H4 (cell line): ENCODE measurements at places on chromosomes 7 and 10.

DNA sequence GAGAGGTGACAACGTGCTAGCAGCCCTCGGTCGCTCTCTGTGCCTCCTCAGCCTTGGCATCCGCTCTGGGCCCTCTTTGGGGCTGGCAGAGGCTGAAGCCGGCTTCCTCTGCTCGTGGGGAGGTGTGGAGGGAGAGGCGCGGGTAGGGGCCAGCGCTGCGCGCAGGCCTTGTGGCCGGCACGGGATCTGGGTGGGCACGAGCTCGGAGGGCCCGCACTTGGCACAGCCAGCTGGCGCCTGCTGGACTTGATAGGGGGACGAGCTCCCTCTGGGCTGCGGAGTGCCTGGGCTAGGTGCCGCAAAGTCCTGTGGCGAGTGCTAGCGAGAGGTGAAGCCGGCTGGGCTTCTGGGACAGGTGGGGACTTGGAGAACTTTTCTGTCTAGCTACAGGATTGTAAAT is 170.7 kb downstream of the EXOC4 start:
- DNase-seq = no peak

- no peak for DNase-seq
Observed at GRCh38 chr7:30465046-30465810, 13.4 kb downstream of the NOD1 start.

DNA sequence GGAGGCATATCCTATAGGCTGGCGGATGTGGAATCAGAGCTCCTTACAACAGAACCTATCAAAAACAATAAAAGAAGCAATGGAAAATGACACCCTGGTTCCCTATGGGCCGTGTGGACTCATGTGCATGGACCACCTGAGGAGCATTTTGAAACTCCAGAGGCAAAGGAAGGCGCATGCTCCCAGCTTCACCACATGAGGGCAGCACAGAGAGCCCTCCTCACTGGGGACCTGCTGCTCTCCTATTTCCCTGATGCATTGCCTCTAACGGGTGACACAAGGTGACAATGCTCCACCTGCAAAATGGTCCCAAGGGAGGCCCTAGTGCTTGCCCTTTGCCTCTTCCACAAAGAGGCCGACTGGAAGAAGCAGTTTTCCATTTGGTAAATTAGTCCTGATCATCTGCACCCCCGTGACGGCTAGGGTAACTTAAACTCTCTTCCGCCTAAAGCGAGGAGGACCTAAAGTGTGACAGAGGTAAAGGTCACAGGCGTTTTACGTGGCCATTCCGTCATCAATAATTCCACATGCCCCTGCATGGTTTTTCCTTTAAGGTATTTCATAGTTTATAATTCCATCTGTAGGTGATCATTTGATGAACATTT is 67.7 kb downstream of the GPAM start:
- DNase-seq = peak; percentile 19

DNA sequence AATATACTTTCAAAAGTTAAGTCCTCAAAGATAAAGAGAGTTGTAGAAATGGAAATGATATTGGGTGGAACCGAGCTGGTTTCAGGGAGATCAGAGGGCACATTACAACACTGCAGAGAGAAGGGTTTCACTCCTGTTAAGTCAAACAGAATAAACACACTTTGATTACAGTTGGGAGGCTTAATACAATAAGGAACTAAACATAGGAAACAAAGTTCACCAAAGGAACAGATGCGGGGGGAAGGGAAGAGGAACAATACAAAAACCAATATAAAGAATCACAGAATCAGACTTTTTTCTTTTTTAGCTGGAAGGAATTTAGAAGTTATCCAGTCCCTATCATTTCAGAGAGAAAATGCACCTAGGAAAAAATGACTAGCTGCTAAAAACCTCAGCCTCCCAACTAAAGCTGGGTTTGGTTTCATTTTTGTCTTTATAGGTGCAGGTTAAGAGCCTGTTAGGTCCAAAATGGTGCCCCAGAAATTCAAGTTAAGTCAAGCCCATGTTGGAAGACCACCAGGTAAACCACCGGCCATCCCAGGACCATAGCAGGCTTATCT is 81.9 kb downstream of the DNMBP start:
- no peak for DNase-seq

- no peak for DNase-seq
Observed at GRCh38 chr10:112653851-112654250, 206.8 kb downstream of the VTI1A start.

- no peak for DNase-seq
Observed at GRCh38 chr10:34079702-34080484, 735.2 kb downstream of the PARD3 start.

DNA sequence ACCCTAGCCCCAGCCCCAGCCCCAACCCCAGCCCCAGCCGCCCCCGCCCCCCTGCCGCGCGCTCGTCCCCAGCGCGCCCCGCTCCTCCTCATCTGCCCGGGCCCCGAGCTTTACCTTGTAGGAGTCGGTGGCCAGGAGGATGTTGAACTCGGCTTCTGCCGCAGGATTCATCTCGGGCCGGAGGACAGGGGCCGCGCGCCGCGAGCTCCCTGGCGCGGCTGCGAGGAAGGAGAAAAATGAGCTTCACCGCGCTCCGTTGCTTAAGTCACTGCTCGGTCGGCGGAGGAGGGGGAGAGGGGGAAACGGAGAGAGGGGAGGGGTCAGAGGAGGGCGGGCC is at the start of gene NAMPT:
NAMPT (minus strand) TSS at position 270 of the 337 bp plus-strand sequence; CDS start at position 171, 99 bp downstream.
- DNase-seq = no peak

DNA sequence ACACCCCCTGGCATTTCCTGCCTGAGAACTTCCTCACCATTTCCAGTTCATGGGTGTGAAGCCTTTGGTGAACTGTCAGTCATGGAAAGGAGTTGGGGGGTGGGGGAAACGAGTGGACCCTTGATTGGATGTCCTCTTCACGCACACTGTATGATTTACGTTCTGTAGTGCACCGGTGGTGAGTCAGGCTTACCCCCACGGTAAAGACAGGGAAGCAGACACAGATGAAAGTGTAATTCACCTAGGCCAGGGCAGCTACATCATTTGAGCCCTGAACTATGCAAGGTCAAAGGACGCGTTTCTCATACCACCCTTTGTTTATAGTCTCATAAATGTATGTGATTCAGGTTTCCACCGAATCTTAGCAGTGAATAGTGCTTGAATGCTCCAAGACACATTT is 628.3 kb upstream of the PFKP start:
- DNase-seq = no peak

DNA sequence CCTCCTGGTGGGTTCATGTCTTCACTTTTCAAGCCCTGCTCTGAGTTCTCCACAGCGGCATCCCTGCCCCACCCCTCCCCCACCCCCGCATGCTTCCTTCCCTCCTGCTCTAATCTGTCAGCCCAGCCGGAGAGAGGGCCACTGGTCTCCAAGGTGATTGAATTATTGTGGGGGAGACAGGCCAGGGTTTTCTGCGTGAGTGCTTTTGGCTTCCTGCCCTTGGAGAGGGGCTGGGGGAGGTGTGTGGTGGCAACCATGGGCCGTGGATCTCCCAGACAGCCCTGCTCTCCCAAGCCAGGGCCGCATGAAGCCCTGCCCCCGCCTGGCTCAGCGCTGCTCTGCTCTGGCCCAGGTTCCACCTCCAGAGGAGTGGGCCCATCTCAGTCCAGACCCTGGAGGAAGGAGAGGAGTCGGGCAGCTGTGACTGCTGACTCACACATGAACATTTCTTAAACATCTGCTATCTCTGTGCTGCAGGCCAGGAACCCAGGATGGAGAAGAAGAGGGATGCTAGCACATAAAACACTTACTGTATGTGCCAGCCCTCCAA is 109.9 kb downstream of the ZMIZ1 start:
- peak; percentile 52 for DNase-seq

DNA sequence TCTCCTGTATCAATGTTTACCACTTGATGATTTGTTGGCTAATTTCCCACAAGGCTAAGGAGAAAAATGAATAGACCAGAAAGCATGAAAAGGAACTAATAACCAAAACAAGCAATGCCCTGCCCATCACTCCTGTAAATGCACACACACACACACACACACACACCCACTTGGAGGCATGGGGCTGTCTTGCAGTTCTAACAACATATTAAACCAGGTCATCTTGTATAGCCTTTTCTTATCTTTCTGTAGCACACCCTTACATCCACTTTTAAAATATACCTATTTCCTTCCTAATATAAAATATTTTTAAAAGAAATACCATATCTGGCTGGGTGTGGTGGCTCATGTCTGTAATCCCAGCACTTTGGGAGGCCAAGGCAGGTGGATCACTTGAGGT is 105.3 kb downstream of the CTTNBP2 start:
- no peak for DNase-seq

- no peak for DNase-seq
Observed at GRCh38 chr7:101207459-101207858, 6.6 kb upstream of the MOGAT3 start.

GRCh38 chr7:69825113-69825972 is 227.1 kb downstream of the AUTS2 start:
- no peak for DNase-seq

- no peak for DNase-seq
Observed at GRCh38 chr10:132306343-132306685, 1.4 kb downstream of the STK32C start.

DNA sequence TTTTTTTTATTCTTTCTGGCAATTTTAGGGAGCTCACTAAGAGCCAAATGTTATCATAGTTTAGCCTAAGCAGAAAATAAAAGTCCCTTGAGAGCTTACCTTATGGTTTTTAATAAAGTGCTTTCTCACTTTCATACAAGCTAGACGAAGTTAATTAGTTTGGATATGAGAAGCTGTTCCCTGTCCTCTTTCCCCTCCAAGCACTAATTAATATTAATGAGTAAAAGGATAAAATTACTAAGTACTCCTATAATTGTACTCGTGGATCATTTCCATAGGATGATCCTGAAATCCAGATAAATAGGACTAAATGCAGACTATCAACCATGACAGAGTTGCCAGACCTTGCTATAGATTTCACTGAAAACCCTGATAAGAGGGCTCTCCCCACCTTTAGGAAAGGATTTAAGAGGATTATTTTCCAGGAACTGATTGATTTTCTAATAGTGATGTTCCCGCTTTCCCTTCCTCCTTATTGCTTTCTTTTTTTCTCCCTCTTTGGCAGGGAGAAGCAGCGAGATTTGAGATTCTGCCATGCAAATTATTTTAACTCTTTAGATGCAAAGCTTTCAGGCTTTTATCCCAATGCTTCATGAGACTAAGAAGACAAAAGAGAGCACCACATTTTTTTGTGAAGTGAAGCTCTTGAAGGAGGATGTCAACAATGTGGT is 58.3 kb upstream of the HECW1 start:
- DNase-seq = no peak

DNA sequence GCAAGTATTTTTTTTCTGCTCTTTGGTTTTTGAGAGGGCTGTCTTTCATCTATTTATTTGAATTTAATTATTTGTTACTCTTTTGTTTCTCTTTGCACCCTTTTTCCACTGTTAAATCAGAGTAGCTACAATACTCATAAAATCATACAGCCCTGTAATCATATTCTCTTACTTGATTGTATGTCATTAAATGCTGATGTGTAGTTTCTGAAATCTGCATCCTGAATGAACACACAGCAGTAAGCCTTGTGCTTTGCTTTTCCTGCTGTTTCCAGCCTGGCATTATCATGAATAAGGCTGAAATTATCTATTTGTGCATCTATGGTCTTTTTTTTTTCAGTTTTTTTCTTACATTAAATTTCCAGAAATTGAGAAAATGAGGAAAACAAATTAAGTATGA is 4.1 kb downstream of the LRRC18 start:
- DNase-seq = no peak
